Neural cell (in vitro differentiated cells): ENCODE measurements at places on chromosomes 11 and 22. TPM values are rescaled to one million over a fixed set of nuclear protein-coding genes. Genes with fewer than 3 reads are reported as not detected.

Gene CRACR2B
- 1.2 and 6.5 TPM in 2 replicates for polyA plus RNA-seq

Gene CST6
- not detected in 2 replicates for polyA plus RNA-seq

Gene TYR
- polyA plus RNA-seq = not detected in 2 replicates

Gene C11orf65
- 1.1 and 1.4 TPM in 2 replicates for polyA plus RNA-seq

Gene CSKMT
- 6.3 and 16.0 TPM in 2 replicates for polyA plus RNA-seq

Gene SPON1
- polyA plus RNA-seq = 0.66 and 0.74 TPM in 2 replicates

Gene PANX3
- polyA plus RNA-seq = not detected in 2 replicates

Gene ENTHD1
- polyA plus RNA-seq = not detected in 2 replicates

Gene VWCE
- 5.5 and 9.8 TPM in 2 replicates for polyA plus RNA-seq

Gene PRR33
- polyA plus RNA-seq = not detected in 2 replicates
